A549 (cell line): ENCODE measurements at places on chromosomes 1 and 21.

DNA sequence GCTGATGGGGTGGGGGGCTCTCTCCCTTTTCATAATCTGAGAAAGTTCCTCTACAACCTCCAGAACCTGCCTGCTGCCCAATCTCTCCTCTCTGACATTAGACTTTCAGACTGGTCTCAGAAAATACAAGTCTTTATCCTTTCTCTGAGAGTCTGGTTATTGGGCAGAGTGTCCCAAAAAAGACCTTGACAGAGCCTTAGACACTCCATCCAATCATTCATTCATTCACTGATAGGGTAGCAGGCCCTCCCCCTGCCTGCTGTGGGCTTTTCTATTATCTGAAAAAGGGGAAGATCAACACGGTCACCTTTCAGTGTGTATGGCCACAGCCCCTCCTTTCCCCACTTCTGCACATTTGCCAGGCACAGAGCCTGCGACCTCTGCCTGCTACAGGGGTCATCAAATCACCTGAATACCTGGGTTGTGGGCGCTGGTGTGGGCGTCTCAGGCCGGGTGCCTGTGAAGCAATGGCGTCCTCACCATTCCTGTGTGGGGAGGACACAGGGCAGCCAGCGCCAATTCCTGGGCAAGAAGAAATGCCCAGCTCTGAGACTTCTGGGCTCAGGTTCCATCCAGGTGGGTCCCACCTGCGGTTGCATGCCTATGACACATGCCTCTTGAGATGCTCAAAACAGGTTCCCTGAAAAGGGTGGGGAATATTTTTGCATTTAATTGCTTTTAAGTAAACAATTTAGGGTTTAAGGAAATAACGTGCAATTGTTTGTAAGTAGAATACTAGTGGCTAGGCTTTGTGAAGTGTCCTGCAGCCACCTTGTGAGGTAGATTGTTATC lies 52.8 kb downstream of the ELK4 start:
- DNase-seq: no peak

- no peak for DNase-seq
Observed at GRCh38 chr1:154626456-154627256, 18.7 kb upstream of the ADAR start.

GRCh38 chr1:21097729-21098128 lies 79.0 kb downstream of the EIF4G3 start:
- no peak for DNase-seq

- DNase-seq: no peak
Observed at GRCh38 chr1:193113258-193113991, 8.2 kb upstream of the GLRX2 start.

DNA sequence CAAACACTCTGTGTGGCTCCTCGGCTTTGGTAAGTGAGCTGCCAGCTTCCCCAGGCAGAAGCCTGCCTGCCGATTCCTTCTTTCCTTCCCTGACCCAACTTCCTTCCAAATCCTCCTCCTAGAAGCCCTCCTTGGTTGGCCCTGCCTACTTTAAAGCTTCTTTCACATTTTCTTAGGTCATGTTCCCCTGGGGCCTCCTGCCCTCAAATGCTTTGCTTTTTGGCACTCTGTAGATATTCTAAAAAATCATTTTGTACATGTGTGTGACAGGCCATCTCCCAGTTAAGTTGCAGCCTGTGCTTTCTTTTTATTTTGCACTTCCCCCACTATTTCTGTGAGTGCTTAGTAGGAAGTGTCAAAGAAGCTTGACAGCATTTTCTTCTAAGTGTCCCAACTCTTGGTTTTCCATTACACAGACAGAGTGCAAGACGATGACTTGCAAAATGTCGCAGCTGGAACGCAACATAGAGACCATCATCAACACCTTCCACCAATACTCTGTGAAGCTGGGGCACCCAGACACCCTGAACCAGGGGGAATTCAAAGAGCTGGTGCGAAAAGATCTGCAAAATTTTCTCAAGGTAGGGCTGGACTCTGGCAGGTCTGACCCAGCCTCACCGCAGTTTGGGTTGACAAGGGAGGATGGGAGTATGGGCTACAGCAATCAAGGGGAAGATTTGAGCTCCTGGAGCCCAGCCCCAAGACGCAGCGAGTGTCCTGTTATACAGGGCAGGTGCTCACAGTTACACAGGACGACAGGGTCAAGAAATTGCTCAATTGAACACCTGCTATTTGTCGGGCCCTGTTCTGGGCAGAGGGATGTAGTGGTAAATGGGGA lies at the start of gene S100A9:
Gene S100A9 (plus strand): TSS at position 2 of the 838 bp plus-strand sequence. CDS start 430 bp downstream, at position 432.
- DNase-seq: no peak

DNA sequence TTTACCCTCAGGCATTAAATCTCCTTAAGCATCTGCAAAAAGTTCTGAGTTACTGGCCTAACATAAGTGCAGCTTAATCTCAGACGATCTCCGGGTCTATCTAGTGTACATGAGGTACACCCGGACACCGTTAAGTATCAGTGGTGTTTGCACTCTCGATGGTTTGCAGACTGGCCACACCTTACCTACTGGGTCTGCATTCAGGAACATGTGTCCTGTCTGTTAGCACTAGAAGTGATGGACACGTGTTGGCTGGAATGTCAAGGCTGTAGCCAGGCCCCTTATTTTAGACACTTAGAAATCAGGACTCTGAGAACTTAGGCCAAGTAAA lies 783 bp upstream of the AGL start:
- no peak for DNase-seq

DNA sequence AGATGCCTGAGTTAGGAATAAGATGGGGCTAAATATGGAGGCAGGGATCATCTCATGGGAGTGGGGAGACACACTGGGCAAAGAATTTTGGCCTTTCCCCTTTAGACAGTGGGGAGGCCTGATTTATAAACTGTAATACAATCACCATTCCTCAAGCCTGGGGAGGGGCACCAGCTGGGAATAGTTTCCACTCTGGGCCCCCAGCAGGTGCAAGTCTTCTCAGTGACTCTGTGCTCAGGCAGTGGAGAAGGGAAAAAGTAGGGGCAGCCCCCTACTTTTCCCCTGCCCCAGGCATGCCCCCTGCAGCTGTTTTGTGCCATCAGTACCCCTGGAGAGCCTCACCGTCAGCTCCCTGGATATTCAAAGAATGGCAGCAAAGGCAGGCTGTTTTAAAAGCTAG lies 19.1 kb downstream of the COA7 start:
- no peak for DNase-seq

- DNase-seq: no peak
Observed at GRCh38 chr1:101161619-101162018, 75.2 kb upstream of the S1PR1 start.

GRCh38 chr1:1684031-1684681 lies 8.4 kb downstream of the SLC35E2B start:
- no peak for DNase-seq

DNA sequence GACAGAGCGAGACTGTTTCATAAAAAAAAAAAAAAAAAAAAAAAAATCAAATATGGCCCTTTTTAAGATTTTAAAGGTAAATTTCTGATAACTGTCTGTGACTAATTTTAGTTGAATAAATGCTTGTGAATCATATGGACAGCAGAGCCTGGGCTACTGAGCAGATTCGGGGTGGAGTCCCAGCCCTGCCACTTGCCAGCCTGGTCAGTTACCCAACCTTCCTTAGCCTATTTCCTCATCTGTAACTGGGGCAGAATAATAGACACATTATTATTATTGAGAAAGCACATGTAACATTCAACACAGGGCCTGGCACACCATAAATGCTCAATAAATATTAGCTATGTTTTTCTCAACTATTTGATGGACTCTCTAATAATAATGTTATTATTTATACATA lies 11.2 kb upstream of the H3-3A start:
- no peak for DNase-seq

DNA sequence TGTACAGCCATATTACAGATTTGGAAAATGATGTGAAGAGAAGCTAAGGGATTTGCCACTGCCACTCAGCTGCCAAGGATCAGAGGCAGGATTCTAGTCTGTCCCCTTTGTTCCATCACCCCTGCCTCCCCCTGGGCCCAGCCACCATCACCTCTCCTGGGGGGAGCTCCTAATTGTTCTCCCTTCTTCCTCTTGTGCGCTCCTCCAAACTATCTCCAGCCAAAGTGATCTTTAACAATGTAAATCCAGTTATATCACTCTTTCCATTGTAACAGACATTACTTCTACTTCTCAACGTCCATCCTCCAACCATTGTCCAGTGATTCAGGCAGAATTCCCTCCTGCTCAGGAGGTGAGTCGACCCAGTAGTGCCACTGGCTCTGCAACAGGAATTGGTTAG lies 164.1 kb downstream of the PLPP3 start:
- DNase-seq: no peak

DNA sequence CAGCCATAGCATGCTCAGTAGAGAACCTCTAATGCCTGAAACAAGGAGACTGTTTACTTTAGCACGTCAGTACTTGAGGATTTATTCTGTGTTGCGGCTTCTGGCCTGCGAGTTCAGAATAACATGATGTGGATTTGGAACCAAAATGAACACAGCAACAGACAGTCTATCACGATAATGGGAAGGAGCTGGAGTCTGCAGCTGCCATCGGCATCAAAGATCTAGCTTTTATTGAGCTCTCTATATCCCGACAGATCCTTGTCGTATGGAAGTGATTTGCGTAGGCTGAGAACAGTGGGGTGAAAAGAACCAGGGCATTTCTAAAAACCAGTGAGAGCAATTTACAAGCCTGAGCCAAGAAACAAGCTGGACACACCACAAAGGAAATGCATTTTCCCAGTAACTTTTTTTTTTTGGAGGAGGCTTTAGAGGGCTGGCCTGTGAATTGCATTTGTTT lies 294.2 kb downstream of the KIF26B start:
- DNase-seq: no peak

- DNase-seq: no peak
Observed at GRCh38 chr1:218666263-218666662, 321.1 kb downstream of the TGFB2 start.

DNA sequence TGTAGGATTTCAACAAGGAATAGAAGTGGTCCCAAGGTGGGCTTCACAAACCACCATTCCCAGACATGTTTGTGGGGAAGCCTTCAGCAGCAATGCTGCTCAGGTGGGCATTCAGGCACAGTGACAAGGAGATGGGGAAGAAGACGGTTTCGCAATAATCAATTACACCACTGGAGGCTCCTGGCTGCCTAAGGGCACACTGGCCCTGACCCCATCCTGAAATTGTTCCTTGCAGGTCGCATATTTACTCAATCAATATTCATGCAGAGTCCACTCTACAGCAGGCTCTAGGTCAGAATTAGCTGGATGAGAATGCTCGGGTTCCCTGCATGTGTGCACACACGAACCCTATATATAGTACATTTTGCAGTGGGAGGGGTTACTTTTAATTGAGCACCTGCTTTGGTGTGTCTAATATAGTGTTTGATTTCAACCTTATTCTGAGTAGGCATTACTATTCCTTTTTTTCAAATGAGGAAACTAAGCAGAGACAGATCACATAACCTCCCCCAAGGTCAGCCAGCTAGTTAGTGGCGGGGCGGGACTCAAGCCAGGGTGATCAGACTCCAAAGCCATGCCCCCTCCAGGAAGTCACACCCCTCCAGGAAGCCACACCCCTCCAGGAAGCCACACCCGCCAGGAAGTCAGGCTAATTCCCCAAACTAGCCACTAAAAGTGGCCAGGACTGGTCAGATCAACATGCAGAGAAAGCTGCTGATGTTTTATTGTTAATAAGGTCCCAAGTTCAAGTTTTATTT lies 106.5 kb downstream of the HLCS start:
- DNase-seq: peak; percentile 63

GRCh38 chr1:112507336-112507735 lies 1.4 kb upstream of the WNT2B start:
- no peak for DNase-seq

DNA sequence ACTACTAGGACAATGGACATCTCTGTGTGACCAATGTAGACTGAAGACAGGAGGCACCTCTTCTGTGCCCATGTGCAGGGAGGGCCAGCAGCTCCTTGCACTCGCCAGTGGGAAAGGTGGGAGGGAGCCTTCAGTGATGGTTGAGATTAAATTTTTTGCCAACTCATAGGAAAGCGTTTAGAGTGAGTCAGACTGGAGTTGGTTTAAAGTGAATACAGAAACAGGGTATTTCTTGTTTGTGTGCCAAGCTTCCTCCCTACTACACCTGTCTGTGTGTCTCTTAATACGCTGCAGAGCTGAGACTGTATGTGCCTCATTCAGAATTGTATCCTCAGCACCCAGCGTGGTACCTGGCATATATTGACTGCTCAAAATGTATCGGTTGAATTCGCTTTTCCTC lies 13.5 kb upstream of the COL16A1 start:
- DNase-seq: no peak

GRCh38 chr1:29789221-29789909 lies 553.0 kb downstream of the PTPRU start:
- DNase-seq: no peak

DNA sequence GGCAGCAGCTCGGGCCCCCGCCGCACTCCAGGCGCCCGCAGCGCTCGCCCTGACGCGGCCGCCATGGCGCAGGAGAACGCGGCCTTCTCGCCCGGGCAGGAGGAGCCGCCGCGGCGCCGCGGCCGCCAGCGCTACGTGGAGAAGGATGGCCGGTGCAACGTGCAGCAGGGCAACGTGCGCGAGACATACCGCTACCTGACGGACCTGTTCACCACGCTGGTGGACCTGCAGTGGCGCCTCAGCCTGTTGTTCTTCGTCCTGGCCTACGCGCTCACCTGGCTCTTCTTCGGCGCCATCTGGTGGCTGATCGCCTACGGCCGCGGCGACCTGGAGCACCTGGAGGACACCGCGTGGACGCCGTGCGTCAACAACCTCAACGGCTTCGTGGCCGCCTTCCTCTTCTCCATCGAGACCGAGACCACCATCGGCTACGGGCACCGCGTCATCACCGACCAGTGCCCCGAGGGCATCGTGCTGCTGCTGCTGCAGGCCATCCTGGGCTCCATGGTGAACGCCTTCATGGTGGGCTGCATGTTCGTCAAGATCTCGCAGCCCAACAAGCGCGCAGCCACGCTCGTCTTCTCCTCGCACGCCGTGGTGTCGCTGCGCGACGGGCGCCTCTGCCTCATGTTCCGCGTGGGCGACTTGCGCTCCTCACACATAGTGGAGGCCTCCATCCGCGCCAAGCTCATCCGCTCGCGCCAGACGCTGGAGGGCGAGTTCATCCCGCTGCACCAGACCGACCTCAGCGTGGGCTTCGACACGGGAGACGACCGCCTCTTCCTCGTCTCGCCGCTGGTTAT lies 2.8 kb downstream of the KCNJ9 start:
- DNase-seq: peak; percentile 76

- DNase-seq: no peak
Observed at GRCh38 chr1:217563179-217563578, 67.7 kb downstream of the GPATCH2 start.

GRCh38 chr1:220243947-220244346 lies 28.3 kb downstream of the RAB3GAP2 start:
- no peak for DNase-seq

GRCh38 chr1:184906761-184907160 lies 67.5 kb downstream of the NIBAN1 start:
- no peak for DNase-seq
